Hematopoietic multipotent progenitor cell treated with erythropoietin and hydrocortisone succinate and interleukin-3 and kit ligand, for 15 days (in vitro differentiated cells): ENCODE measurements at places on chromosomes 13 and 19.
A peak's percentile ranks its signal among the peaks of the same experiment; 100 is the strongest.

- no peak for DNase-seq
Measured at GRCh38 chr13:72622546-72622945, 104.9 kb downstream of the MZT1 start.

GRCh38 chr19:42363614-42364346, 26.3 kb downstream of the CNFN start:
- DNase-seq, result no peak

DNA sequence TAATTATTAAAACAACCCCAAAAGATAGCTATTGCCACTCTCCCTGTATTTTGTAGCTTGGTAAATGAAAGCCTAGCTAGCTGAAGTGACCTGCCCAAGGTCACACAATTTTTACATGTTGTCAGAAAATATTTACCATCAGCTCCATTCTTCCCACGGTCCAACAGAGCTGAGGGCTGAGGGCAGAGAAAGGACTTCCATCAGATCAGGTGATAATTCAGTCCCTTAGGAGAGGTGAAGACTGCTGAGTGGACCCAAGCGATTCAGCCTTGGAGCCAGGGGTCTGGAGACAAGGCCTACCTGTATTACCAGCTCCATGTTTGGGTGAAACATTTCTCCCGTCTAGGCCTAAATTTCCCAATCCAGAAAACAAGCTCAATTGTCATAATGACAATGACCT, 149.5 kb upstream of the TSHZ3 start:
- DNase-seq, result no peak

DNA sequence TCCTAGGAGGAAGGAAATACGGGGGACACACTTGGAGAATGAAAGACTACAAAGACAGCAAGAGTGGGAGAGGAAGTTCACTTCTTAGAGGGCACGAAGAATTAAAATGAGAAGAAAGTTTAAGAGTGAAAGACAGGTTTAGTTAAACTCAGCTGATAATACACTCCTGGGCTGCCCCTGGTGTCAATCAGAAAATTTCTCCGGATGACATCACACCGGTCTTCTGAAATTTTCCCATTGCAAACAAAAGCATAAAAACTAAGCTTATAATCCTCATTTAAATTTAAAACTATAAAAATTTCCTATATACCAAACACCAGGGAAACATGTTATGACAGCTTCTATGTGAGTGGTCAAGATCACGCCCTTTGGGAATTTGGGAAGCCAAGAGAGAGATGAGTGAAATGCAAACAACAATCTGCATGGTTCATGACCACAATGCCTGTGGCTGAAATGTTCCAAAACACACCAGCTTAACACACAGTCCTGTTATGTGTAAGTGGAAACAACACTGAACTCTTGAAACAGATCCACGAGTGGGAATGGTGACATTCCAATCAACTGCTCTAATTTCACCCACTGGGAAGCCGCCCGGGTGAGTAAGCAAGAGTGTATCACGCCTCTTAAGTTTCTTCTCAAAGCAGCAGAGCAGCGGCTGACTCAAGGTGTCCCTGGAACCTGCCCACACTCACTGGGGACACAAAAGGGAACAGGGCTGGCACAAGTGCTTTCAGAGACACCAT, 49.0 kb downstream of the BRD4 start:
- no peak for DNase-seq

GRCh38 chr13:42614436-42615035, 40.6 kb downstream of the TNFSF11 start:
- DNase-seq, result no peak

- no peak for DNase-seq
Measured at GRCh38 chr19:56690670-56691069, 19.1 kb upstream of the ZNF835 start.

- no peak for DNase-seq
Measured at GRCh38 chr19:55311397-55311796, 13.7 kb downstream of the TMEM150B start.

- DNase-seq, result no peak
Measured at GRCh38 chr13:114071991-114072390, 60.4 kb downstream of the RASA3 start.

GRCh38 chr19:41588497-41589209, 12.7 kb downstream of the CEACAM21 start:
- DNase-seq, result no peak

DNA sequence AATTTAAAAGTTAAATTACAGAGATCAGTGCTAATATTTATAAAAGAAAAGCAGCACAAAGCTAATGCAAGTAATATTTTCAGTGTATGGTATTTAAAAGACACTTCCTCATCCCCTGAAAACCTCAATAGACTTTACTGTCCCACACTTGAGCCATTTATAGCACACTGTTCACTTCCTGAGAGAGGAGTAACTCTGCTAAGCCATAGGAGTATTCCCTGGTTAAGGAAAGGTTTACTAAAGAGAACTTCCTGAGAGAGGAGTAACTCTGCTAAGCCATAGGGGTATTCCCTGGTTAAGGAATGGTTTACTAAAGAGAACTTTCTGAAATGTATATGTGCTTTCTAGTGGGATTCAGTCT, 159.4 kb downstream of the NHLRC3 start:
- no peak for DNase-seq

DNA sequence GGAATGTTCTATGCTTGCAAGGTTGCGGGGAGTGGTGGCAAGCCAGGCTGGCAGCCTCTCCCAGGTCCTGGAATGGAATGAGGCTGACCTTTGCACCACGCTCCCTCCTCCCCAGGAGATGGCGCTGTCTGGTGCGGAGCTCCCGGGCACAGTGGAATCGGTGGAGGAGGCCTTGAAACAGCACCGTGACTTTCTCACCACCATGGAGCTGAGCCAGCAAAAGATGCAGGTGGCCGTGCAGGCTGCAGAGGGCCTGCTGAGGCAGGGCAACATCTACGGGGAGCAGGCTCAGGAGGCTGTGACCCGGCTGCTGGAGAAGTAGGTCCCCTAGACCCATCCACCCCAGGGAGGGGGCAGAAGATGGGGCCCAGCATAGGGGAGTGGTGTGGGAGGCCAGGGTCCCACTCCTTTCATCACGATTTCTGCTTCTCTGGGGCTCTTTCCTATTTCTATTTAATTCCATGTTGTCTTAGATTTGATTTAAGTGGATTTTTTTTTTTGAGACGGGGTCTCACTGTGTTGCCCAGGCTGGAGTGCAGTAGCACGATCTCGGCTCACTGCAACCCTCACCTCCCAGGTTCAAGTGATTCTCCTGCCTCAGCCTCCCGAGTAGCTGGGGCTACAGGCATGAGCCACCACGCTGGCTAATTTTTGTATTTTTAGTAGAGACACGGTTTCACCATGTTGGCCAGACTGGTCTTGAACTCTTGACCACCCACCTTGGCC, 53.2 kb upstream of the SHKBP1 start:
- peak; percentile 77 for DNase-seq

- DNase-seq, result peak; percentile 69
Measured at GRCh38 chr19:17488593-17489391, 18.5 kb downstream of the SLC27A1 start.

DNA sequence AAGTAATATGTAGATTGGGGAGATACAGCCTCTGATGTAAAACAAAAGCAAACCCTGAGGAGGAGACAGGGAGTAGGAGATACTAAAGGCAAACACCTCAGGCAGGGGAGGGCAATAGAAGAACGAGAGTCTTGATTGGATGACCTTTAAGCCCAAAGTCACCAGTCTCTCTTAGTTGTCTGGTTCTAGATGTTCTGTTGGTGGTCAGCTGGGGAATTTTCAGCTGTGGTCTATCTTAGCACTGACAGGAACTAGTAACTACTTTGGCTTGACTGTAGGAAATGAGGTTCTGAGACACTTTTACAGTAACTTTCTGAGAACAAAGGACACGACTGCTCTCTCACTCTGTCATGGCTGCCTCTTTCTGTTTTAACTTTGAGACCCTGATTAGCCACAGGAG, 290.7 kb upstream of the MIR17HG start:
- no peak for DNase-seq
